ENCODE measurements at places on chromosomes 5 and 9.
A peak's percentile ranks its signal among the peaks of the same experiment; 100 is the strongest.

DNA sequence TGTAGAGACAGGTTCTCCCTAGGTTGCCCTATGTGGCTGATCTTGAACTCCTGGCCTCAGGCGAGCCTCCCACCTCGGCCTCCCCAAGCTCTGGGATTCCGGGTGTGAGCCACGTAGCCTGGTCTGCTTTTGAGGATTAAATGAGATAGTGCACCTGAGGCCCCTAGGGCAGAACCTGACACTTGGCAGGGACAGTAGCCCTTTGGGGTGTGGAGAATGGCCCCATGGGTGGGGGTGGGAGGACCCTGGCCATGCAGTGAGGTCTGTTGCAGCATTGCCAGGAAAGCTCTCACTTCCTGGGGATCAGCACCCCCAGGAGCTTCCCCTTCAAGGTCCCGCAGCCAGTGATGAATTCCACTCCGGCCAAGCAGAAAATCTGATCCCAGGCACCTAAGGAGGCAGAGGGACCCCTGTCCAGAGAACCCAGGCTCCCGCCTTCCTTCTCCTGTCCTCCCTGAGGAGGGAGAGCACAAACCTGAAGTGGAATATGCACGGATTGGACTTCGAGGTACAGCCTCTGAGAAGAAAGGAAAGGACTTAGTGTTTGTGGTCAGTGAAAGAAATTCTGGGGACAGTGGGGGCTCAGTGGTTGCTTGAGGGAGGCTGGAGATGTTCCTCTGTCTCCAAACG lies 73.9 kb upstream of the UNC5A start:
- DNase-seq: no peak

- DNase-seq: no peak
Observed at GRCh38 chr5:20113031-20113715, 125.2 kb upstream of the CDH18 start.

- no peak for DNase-seq
Observed at GRCh38 chr9:98455256-98456155, 200.1 kb upstream of the TBC1D2 start.

- peak; percentile 45 for DNase-seq
Observed at GRCh38 chr5:94893412-94894135, 275.1 kb downstream of the SLF1 start.

DNA sequence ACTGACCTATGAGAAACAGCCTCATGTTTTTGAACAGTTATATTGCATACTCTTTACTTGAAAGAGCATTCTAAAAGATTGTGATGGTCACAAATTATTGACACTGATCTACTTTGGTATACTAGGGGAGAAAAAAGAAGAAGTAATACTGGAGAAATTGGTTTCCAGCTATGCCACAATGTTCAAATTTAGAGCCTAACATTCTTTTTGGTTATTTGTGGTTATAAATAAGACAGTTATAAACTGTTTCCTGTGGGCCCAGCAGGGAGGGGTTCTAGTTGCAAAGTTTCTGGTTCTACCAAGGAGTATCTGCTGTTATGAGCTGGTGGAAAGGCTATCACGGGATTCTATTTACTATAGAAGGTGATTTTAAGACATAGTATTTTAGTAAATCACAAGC lies 4.8 kb downstream of the CWC27 start:
- DNase-seq: no peak

DNA sequence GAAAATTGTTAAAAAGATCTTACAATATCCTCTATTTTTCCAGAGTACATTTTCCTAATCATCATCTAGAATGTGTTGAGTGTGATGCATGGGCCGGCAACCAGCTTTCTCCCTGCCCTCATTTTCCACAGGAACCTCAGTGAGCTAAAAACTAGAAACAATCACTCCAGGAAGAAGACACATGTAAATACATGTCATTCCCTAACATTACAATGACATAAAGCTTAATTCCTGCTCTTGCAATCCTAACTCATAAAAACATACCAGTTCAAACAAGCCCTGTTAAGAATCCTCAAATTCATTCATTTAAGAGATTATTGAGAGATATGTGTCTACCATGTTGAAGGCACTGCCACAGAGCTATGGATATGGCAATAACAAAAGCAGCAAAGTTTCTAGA lies 18.5 kb upstream of the ZNF622 start:
- no peak for DNase-seq

- peak; percentile 55 for DNase-seq
Observed at GRCh38 chr5:90558344-90559192, at the start of gene ADGRV1. TSS of gene ADGRV1 (plus strand) at chr5:90558797. CDS start at chr5:90558896, 99 bp downstream.

Data from globus pallidus (tissue), 1 donor.